ENCODE measurements at places on chromosomes 6 and 20. TPM values are rescaled to one million over a fixed set of nuclear protein-coding genes. Genes with fewer than 3 reads are reported as not detected.

GRCh38 chr20:17533396-17533795 is 2.2 kb upstream of the BFSP1 start:
- no peak overlapping the region for H3K4me3 ChIP-seq
- no peak overlapping the region for H3K27ac ChIP-seq
- no peak for DNase-seq
- no peaks in the 10 kb centered on the region for H3K4me1 ChIP-seq

ABCC10 gene
- 19.9 TPM for total RNA-seq

DNA sequence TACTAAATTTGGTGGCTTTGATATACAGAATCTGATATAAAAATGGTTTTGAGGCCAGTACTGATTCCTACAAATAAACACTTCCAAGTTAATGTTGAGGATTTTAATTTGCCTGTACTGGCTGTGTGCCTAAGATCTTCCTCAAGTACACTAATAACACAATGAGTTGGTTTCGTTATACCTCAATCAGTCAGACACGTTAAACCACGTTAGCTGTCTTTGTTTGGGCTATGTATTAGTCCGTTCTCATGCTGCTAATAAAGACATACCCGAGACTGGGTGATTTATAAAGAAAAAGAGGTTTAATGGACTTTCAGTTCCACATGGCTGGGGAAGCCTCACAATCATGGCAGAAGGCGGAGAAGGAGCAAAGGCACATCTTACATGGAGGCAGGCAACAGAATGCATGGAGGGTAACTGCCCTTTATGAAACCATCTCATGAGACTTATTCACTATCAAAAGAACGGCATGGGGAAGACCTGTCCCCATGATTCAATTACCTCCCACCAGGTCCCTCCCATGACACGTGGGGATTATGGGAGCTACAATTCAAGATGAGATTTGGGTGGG is 46.2 kb downstream of the NT5E start:
- H3K4me3 ChIP-seq = no peak overlapping the region
- no peaks in the 10 kb centered on the region for H3K4me1 ChIP-seq
- no peak overlapping the region for H3K27ac ChIP-seq
- no peaks in the 10 kb centered on the region for H3K36me3 ChIP-seq
- DNase-seq = no peak

- no peak overlapping the region for H3K4me3 ChIP-seq
- H3K27ac ChIP-seq = no peak overlapping the region
- H3K36me3 ChIP-seq = no peaks in the 10 kb centered on the region
- no peak for DNase-seq
- H3K4me1 ChIP-seq = no peaks in the 10 kb centered on the region
These were observed 41.9 kb upstream of the CTNNBL1 start for GRCh38 chr20:37651932-37652331.

TFAP2C gene
- total RNA-seq = 24.9 TPM

ANKEF1 gene
- 7.3 TPM for total RNA-seq

- no peak for DNase-seq
- no peak overlapping the region for H3K4me3 ChIP-seq
- no peaks in the 10 kb centered on the region for H3K36me3 ChIP-seq
- no peaks in the 10 kb centered on the region for H3K4me1 ChIP-seq
- no peaks in the 10 kb centered on the region for H3K27me3 ChIP-seq
These were observed 111.3 kb upstream of the CDYL start for GRCh38 chr6:4664911-4665310.

OPN5 gene
- total RNA-seq = not detected

DNA sequence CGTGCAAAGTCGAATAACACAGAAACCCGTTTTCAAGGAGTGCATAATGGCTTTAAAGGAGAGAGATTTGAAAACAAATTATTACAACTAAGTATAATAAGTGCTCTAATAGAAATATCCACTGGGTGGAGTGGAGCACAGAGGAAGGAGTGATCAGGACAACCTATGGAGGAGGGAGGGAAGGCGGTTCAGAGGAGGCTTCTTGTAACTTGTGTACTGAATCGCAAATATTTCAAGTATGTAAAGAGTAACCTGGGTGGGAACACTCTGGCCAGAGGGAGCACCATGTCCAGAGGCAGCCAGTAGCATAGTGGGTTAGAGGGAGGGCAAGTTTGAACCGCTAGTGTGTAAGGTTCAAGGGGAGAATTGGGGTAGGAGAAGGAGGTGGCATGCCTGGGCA is 21.6 kb upstream of the TNFAIP3 start:
- H3K36me3 ChIP-seq = no peaks in the 10 kb centered on the region
- H3K4me1 ChIP-seq = no peaks in the 10 kb centered on the region
- H3K27ac ChIP-seq = no peak overlapping the region
- no peak overlapping the region for H3K4me3 ChIP-seq
- DNase-seq = no peak

DNA sequence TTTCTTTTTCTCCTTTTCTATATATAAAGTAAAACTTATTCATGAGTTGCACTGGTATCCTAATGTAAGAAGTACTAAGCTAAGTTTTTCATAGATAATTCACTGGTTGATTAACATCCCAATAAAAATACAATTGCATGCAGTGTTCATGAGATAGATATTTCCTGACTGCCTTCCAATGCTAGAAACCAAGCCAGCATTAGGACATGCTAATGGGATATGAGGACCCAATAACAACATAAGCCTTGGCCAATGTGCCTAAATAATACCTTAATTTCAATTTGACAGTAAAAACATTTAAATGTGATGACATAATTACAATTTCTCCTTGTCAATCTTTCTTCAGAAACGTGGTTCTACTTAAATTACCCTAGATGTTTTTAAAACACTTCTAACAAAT is 152.7 kb downstream of the RNGTT start:
- no peak for DNase-seq
- no peaks in the 10 kb centered on the region for H3K4me1 ChIP-seq
- H3K4me3 ChIP-seq = no peak overlapping the region
- H3K36me3 ChIP-seq = no peaks in the 10 kb centered on the region

BHLHE23 gene
- not detected for total RNA-seq

GRCh38 chr6:110537208-110538123 is 61.1 kb upstream of the SLC22A16 start:
- H3K27me3 ChIP-seq = no peaks in the 10 kb centered on the region
- H3K4me3 ChIP-seq = no peak overlapping the region
- peaks cover 3% of the 10 kb centered on the region for H3K4me1 ChIP-seq
- peak overlapping the region; percentile 76 for H3K27ac ChIP-seq
- no peak for DNase-seq

LHFPL5 gene
- not detected for total RNA-seq

DNA sequence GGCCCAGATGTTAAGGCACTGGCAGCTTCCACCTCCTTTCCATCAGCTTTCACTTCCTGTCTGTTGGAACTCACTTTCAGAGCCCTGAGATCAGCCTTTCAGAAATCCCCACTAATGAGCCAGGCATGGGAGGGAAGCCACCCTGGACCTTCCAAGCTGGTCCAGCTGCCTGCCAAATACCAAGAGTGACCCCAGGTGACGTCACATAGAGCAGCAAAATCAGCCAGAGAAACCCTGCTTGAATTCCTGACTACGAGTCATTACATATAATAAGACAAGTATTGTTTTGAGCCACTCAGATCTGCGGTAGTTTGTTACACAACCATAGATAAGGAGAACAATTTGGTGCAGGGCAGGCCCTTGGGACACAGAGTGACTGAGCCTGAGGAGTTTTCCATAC is 556.0 kb upstream of the JAG1 start:
- peak overlapping the region; percentile 49 for H3K27ac ChIP-seq
- no peak for DNase-seq
- H3K4me1 ChIP-seq = no peaks in the 10 kb centered on the region
- H3K36me3 ChIP-seq = no peaks in the 10 kb centered on the region
- no peak overlapping the region for H3K4me3 ChIP-seq

- H3K36me3 ChIP-seq = no peaks in the 10 kb centered on the region
- no peak overlapping the region for H3K27ac ChIP-seq
- H3K27me3 ChIP-seq = no peaks in the 10 kb centered on the region
These were observed 48.8 kb upstream of the PAK5 start for GRCh38 chr20:9887706-9888105.

- no peak overlapping the region for H3K4me3 ChIP-seq
- H3K36me3 ChIP-seq = no peaks in the 10 kb centered on the region
- H3K27me3 ChIP-seq = no peaks in the 10 kb centered on the region
- H3K4me1 ChIP-seq = no peaks in the 10 kb centered on the region
- DNase-seq = no peak
These were observed 169.7 kb upstream of the GGTLC1 start for GRCh38 chr20:24158281-24158680.

DNA sequence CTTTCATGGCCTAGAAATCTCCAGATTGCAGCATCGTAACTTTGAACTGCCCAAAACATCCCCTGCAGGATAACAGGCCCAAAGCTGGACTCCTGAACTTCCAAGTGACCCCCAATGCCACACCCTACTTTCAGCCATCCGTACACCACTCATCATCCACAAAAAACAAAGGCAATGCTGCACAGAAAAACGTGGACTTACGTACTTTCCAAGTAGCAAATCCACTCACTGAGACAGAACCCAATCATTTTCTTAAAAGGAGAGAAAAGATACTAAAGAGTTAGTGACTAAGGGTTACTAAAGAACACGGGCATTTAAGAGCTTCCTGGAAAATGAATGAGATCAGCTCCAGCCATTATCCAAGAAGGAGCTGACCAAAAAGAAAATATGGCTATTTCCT is 211.0 kb downstream of the WDR27 start:
- no peak overlapping the region for H3K27ac ChIP-seq
- DNase-seq = no peak
- no peaks in the 10 kb centered on the region for H3K36me3 ChIP-seq

GRCh38 chr20:10322073-10323012 is 103.7 kb downstream of the SNAP25 start:
- no peak overlapping the region for H3K27ac ChIP-seq
- no peak overlapping the region for H3K4me3 ChIP-seq
- H3K27me3 ChIP-seq = no peaks in the 10 kb centered on the region
- H3K36me3 ChIP-seq = no peaks in the 10 kb centered on the region
- H3K4me1 ChIP-seq = no peaks in the 10 kb centered on the region

- H3K36me3 ChIP-seq = no peaks in the 10 kb centered on the region
- no peaks in the 10 kb centered on the region for H3K4me1 ChIP-seq
- H3K4me3 ChIP-seq = no peak overlapping the region
- no peak overlapping the region for H3K27ac ChIP-seq
- DNase-seq = no peak
These were observed 6.6 kb downstream of the SIRPB2 start for GRCh38 chr20:1484438-1485116.

DNA sequence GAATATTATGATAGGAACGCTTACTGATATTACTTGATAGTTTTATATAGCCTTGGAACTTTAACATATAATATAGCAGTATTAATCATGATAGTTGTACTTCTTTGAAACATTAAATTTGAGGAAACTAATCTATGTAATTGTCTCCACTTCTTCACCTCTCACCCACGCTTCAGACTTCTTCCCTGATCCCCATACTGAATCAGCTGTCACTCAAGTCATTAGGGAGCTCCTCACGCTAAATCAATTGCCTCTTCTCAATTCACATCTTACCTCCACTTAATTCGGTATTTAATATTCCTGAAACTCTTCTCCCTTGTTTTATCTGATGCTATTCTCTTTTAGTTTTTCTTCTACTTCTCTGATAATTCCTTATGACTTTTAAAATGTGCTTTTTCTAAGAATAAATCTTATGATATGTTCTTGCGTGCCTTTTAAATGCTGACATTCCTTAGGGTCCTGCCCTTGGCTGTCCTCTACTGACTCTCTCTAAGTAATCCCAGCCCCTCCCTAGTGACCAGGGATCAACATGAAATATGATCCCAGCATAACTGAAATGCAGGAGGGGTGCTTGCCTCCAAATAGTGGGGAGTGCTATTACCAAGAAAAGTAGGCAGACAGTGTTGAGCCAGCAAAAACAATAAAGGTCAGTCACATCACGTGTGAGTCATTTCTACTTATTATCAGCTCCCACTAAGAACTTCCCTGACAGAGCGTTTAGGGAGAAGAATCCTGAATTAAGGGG is 9.9 kb downstream of the ANKRD66 start:
- no peaks in the 10 kb centered on the region for H3K36me3 ChIP-seq
- H3K27me3 ChIP-seq = no peaks in the 10 kb centered on the region
- H3K4me3 ChIP-seq = no peak overlapping the region
- DNase-seq = no peak
- no peak overlapping the region for H3K27ac ChIP-seq

DSP gene
- total RNA-seq = 95.4 TPM

HMGCLL1 gene
- 2.6 TPM for total RNA-seq

- H3K27ac ChIP-seq = no peak overlapping the region
- no peaks in the 10 kb centered on the region for H3K27me3 ChIP-seq
- no peak overlapping the region for H3K4me3 ChIP-seq
- no peak for DNase-seq
- H3K36me3 ChIP-seq = no peaks in the 10 kb centered on the region
These were observed 43.0 kb downstream of the HDDC2 start for GRCh38 chr6:125258651-125259353.

DNA sequence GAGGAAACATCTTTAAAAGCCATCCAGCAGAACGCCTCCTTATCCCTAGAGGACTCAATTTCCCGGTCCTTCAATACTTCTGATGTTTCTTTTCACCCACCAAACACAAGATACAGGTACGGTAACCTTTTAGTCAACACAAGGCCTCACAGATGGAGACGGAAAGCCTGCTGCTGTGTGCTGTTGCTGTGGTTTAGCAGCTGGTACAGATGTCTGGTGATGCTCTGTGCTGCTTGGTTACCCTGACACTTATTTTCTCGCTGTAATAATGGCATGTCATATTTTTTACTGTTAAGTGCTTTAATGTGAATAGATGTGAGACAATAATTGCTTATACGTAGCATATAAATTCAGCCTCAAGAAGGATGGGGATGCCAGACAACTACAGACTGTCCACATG is 25.3 kb downstream of the GMDS start:
- no peaks in the 10 kb centered on the region for H3K36me3 ChIP-seq
- no peak overlapping the region for H3K27ac ChIP-seq
- H3K4me1 ChIP-seq = no peaks in the 10 kb centered on the region
- H3K27me3 ChIP-seq = no peaks in the 10 kb centered on the region

VSTM2L gene
- total RNA-seq = 0.44 TPM

DNA sequence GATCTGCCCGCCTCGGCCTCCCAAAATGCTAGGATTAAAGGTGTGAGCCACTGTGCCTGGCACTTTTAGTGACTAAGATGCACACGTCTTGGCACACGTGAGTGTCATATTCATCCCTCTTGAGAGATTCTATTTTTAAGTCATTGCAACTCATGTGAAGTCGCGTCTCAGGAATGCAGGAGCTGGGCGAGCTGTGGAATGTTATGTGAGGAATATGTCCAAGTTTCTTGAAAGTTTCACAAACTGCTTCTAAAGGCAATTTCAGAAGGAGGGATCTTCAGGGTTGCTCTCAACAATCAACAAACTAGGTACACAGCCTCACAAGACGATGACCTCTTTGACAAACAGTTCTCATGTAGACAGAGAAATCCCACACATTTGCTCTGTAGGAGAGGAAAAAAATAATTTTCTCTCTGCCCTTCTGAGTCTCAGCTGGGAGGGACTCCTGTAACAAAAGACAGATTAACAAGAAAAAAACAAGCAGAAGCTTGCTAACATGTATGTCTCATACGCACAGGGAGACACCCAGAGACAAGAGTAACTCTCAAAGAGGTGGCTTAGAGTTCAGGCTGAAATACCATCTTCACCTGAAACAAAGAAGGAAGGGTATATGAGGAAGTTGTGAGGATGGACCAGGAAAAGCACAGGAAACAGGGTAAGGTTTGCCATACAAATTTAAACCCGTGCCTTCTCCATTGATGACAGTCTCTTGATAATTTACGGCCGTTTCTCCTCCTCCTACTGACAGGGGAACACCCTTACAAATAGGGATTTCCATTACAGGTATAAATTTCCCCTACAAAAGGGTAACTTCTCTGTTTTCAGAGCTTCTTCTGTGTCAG is 45.3 kb upstream of the FAM50B start:
- peak overlapping the region; percentile 73 for H3K27ac ChIP-seq
- no peak overlapping the region for H3K4me3 ChIP-seq
- H3K27me3 ChIP-seq = no peaks in the 10 kb centered on the region
- H3K36me3 ChIP-seq = no peaks in the 10 kb centered on the region

- H3K27ac ChIP-seq = peak overlapping the region; percentile 91
- H3K36me3 ChIP-seq = no peaks in the 10 kb centered on the region
- peaks cover 7% of the 10 kb centered on the region for H3K4me1 ChIP-seq
- H3K4me3 ChIP-seq = peak overlapping the region; percentile 35
- no peak for DNase-seq
These were observed 88.8 kb upstream of the NFATC2 start for GRCh38 chr20:51631011-51631950.

All from breast epithelium (tissue), 4 donors.